ENCODE measurements at places on chromosomes 5 and 9.

- DNase-seq = no peak
Measured at GRCh38 chr5:1999794-2000193, 117.1 kb upstream of the IRX4 start.

DNA sequence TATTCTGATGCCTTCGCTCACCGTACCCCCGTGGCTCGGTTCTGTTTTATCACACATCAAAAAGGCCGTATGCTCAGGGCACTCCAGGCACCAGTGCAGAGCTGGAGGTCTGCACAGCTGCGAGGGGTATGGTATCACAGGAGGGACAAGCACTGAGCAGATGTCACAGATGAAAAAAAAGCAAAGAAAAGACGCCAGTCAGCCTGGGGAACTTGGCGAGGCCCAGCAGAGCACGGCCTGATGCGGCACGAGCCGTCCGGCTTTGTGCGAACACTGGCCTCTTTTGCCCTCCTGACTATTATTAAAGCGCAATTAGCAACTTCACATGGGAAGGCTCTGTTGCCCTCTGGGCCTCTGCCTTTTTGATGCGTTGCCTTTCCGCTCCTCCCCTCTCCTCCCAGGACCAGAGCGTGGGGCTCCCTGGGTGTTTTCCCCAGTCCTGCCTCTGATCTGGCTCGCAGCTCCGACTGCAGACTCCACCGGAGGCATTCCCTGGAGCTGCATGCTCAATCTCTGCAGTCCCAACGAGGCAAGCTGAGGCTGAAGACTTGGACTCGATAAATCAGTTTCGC, 44.4 kb downstream of the AK8 start:
- DNase-seq = no peak

GRCh38 chr9:22005021-22005701, 3.9 kb downstream of the CDKN2B start:
- DNase-seq = no peak

DNA sequence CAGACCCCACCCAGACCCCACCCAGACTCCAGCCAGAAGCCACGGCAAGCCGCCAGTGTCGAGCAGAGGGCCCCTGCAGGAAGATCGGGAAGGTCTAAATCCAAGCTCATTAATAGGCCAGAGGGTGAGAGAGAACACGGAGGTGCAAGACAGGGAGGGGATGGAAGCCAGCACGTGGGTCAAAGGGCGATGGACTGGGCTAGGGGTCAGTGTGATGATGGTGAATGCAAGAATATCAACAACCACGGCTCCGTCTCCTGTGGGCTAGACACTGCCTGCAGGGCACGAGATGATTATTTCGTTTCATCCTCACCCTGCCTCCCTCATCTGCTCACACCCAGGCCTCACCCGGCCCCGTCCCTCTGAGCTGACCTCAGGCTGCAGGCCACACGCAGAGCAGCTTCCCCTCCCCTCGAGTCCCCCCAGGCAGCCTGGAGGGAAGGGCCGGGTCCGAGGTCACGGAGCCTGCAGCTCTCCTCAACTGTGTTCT, 122.0 kb downstream of the COL23A1 start:
- no peak for DNase-seq

GRCh38 chr9:90127923-90128322, 514.7 kb downstream of the DIRAS2 start:
- no peak for DNase-seq

GRCh38 chr5:163505049-163505367, 411 bp upstream of the MAT2B start:
- DNase-seq = no peak

DNA sequence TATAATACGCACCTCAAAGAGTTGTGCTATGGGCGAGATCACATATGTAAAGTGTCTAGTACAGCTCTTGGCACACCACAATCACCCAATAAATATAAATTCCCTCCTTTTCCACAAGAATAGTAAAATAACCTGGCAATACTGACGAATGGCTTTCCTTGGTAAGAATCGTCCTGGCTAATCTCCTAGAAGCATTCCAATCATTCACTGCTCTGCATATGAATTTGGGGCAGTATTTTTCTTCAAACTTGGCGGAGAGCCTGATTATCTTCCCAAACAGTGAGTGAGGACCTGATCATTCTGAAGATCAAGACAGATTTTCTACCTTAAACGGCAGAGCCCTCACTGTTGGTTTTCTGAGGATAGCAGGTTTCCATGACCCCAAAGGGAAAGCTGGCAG, 96.0 kb downstream of the TMEM215 start:
- no peak for DNase-seq

DNA sequence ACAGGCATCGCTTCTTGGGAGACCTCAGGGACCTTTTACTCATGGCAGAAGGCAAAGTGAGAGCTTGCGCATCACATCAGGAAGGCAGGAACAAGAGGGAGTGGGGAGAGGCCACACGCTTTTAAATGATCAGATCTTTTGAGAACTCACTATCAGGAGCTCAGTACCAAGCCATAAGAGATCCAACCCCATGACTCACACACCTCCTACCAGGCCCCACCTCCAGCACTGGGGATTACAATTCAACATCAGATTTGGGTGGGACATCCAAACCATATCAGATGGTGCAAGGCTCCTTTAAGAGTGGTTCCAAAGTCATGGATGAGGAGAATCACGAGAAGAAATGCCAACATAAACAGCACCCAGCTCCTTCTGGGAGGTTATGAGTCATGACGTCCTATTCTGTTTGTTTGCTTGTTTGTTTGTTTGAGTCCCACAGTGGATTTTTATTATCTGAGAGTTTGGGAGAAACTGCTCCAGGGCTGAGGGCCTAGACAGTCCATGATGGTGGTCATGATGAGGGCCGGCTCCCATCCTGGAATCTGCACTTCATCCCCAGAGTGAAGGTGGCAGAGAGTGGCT, 453.5 kb downstream of the GADD45G start:
- DNase-seq = no peak

- DNase-seq = no peak
Measured at GRCh38 chr5:149893403-149893931, 51.1 kb downstream of the PDE6A start.

GRCh38 chr5:124040799-124041198, 528.8 kb downstream of the CSNK1G3 start:
- DNase-seq = no peak

GRCh38 chr9:100204796-100205195, 105.8 kb downstream of the INVS start:
- no peak for DNase-seq

DNA sequence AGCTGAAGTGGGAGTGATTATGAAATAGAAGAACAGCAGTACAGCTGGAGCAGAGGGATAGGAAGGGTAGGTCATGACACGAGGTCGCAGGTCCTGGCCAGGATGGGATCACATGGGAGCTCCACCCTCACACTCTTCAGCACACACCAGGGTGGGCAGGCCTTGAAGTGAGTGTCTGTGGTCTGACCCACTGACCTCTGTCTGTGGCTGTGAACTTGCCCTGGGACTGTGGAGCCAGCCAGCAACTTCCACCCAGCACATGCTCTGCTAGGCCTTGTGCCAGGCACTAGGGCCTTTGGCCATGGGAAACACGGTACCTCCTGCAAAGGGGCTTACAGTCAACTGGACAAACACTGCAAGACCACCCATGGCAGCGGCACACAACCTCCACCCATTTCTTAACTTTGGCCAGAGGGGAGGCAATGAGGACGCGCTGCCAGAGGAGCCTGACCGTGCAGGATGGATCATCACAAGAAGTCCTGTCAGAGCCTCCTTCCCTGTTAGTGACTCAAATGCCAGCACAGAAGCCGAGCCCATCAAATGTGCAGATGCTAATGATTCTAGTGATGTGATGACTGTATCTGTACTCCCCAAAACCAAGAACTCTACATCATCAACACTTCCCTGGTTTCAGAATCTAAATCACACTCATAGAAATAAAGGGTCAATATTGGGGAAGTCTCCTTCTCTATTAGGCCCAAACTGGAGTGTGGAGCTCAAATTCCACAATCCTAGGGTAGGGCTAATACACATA, 113.6 kb downstream of the DPYSL3 start:
- DNase-seq = no peak

- no peak for DNase-seq
Measured at GRCh38 chr9:131528186-131528585, 2.9 kb downstream of the UCK1 start.

GRCh38 chr5:125011947-125012346, 265.5 kb upstream of the ZNF608 start:
- DNase-seq = no peak

DNA sequence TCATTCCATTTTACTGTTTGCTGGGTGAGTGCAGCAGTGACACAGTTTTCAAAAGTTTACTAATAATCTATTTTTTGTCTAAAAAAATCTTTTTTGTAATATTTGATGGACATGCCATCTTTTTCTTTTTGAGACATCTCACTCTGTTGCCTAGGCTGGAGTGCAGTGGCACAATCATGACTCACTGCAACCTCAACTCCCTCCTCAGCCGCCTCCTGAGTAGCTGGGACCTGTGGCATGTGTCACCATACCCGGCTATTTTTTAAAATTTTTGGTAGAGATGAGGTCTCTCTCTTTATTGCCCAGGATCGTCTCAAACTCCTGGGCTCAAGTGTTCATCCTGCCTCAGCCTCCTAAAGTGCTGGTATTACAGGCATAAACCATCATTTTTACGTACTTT, 86.0 kb downstream of the KDM4C start:
- DNase-seq = no peak

DNA sequence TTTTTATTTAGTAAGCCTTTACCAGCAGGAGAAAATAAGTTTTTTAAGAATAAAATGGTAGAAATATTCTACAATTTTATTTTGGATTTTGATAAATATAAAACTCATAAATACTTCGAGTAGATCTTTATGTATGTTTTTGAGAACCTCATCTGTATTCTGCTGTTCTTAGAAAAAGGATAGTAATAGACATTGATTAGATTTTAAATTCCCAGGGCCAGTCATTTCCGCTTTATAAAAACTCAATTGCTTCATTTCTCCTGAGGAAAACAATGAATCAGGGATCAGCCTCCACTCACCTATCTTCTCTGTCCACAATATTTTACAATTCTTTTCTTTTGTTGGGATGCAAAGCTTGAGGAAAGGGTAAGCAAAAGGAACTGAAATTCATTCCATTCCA, 1983.5 kb upstream of the C9orf72 start:
- no peak for DNase-seq

DNA sequence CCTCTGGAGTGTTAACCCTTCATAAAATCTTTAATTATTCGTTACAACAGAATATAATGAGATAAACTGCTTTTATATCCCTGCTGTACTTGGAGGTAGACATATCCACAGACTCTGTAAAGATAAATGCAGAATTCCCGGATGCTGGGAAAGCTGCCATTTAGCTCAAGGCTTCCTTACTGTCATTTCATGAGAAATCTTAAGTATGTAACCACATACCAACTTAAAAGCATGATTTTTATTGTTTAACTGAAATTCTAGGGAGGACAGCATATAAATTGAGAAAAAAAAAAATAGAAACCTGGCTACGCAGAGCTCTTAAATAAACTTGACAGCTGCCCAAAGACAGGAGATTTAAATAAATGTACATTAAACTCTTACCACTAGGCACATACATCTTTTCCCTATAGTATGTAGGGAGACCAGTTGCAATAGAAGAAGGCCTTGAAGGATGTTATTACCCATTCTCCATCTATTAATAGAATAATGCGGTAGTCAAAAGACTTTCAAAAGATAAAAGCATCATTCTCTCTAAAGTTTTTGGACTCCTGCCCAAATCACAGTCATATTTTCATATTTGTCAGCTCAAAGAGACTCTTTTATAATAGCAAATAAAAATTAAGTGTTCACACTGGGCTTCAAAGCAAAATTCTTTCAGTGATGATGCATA, 373.8 kb downstream of the NDUFS4 start:
- DNase-seq = no peak

DNA sequence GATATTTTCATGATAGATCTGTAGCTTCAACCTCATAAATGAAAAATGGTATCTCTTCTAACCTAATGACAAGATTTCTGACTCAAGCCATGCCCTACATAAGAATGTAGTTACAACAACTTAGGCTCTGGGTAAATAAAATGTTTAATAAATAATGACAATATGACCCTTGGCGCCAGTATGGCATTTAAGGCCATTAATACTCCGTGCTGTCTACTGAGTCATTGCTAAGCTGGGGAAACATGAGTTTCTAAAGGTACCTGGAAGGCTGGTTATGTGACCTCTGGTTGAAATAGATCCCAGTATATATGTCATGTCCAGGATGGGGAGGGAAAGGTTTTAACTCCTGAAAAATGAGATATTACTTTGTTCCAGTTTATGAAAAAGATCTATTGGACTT, 58.0 kb upstream of the CEMIP2 start:
- no peak for DNase-seq

Measured in activated gamma-delta T cell treated with Interleukin-2 at 50 U/mL for 16 hours (primary cell).